ENCODE measurements at places on chromosomes 4 and X.

GRCh38 chrX:31606771-31607170, 534.9 kb upstream of the FTHL17 start:
- no peak for DNase-seq

- no peak for DNase-seq
Measured at GRCh38 chrX:915427-916229, 285.0 kb downstream of the SHOX start.

- no peak for DNase-seq
Measured at GRCh38 chrX:152450076-152450475, 1.0 kb downstream of the GABRA3 start.

GRCh38 chrX:40084471-40085101, 13.2 kb downstream of the BCOR start:
- DNase-seq: no peak

- DNase-seq: no peak
Measured at GRCh38 chr4:147096667-147097604, 151.3 kb upstream of the TTC29 start.

DNA sequence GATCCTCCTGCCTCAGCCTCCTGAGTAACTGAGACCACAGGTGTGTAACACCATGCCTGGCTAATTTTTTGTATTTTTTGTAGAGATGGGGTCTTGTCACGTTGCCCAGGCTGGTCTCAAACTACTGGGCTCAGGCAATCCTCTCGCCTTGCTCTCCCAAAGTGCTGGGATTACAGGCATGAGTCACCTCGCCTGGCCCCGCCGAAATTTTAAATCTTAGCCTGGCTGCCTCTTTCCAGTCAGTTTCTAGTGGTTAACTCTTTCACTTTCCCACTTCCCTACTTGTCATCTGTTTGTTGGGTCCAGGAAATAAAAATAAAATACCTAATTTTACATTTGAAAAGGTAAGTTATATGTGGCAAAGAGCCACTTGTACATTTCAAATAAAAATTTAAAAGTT, 62.4 kb downstream of the TMEM165 start:
- no peak for DNase-seq

DNA sequence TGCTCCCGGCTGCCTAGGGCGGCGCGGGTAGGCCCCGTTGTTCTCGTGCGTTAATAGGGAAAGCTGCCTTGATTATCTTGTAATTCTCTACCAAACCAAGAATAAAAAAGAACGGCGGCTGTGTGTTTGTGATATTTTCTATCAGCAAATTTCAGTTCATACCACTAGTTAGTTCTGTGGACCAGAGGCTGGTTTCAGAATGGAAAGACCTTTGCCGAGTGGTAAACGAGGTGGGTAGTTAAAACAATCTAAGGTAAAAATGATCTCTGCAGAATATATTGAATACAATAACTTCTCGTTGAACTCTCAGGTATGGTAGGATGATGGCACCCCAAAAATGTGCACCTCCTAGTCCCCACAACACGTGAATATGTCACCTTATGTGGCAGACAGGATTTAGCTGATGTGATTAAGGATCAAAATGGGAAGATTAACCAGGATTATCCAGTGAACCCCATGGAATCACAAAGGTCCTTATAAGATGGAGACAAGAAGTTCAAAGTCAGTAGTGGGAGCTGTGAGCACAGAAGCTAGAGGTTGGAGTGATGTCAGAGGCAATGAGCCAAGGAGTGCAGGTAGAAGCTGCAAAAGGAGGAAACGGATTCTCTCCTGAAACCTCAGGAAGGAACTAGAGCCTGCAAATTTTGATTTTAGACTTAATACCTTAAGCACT, 574 bp upstream of the CFAP97 start:
- DNase-seq: no peak

GRCh38 chrX:1400049-1400448, 8.1 kb upstream of the SLC25A6 start:
- DNase-seq: no peak

DNA sequence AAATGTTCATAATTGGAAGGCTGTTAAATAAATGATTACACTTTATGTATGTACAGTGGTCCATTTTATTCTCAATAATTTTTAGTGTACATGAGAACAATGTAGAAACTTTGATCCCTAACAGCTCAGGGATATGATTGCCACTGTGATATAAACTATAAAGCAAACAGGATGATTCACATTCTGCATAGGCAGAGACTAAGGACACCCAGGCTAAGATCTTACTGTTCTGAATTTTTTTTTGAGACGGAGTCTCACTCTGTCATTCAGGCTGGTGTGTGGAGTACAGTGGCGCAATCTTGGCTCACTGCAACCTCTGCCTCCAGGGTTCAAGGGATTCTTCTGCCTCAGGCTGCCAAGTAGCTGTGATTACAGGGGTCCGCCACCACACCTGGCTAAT, 186.6 kb downstream of the PDGFC start:
- DNase-seq: no peak

DNA sequence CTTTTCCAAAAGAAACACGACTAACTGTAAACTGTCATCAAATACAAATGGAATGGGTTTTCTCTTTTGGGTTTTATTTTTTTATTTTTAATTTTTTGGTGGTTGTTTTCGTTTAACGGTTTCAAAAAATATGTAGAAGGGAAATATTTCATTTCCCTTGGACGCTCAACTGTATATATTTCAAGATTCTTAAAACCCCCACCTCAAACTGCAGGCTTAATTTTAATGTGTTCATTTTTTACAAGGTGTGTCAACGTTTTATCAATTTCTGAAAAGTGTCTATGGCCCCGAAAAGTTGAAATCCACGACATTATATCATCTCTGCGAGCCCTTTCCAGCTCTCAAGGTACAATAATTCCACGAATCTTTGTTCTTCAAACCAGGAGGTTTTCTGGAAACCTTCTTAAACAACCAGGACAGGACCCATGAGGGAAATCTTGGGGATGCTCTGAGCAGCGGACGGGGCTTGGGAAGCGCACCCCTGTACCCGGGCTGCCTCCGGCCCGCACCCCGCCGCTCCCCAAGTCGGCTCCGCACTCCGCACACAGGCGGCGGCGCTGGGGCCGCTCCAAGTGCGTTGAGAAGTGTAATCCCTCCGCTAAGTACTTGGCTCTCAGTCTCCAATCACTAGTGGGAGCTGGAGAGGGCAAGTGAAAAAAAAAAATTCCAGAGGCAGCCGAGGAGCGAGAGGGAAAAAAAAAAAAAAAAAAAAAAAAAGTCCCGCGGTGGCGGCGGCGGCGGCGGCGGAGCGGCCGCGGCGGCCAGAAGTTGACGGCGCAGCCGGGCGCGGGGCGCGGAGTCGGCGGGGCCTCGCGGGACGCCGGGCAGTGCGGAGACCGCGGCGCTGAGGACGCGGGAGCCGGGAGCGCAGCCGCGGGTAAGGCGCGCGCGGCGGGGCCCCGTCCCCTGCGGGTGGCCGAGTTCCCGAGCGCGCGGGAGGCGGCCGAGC, at the start of gene BMPR1B:
Gene BMPR1B, plus strand, starts transcription at position 764 of the 949 bp plus-strand sequence. CDS start 346,470 bp downstream, outside the sequence.
- DNase-seq: no peak

GRCh38 chr4:89482251-89482650, 174.7 kb upstream of the GPRIN3 start:
- no peak for DNase-seq

DNA sequence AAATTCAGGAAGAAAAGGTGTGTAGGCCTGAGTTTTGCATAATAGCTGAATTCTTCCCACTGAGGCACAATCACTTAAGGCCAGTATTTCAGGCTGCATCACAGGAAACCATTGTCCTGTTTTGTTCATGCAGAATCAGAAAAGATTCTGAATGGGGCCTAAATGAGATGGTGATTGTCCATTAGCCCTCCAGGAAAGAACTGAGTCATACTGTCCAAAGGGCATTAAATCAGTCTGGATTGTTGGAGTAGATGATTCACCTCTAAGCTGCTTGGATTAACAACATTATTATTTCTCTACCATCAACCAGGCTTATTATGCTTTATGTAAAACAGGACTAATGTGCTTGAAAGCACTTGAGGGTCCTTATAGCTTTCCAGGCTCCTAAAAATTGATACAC, 36.2 kb downstream of the CT47B1 start:
- DNase-seq: no peak

GRCh38 chrX:24333371-24333770, 19.5 kb upstream of the SUPT20HL2 start:
- no peak for DNase-seq

- no peak for DNase-seq
Measured at GRCh38 chr4:123937581-123937980, 541.0 kb downstream of the SPRY1 start.

DNA sequence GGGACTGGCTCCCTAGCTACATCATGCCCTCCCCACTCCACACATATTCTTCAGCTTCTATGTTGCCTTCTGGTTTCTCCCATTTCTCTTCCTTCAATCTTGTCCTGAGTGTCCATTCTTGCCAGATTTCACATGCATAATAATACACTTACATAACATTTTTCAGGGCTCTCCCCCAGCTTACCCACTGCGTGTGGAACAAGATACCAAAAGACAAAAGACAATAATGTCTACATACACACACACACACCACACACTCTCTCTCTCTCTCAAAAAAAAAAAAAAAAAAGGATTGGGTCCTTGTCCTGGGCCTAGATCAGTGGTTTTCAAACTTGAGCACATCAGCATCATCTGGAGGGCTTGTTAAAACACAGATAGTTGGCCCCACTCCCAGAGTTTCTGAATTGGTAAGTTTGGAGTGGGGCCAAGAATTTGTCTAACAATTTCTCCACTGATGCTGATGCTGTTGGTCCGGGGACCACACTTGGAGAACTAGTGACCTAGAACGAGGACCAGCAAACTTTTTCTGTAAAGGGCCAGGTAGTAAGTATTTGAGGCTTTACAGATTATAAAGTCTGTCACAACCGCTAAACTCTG, 6.5 kb upstream of the SMARCA1 start:
- DNase-seq: no peak

DNA sequence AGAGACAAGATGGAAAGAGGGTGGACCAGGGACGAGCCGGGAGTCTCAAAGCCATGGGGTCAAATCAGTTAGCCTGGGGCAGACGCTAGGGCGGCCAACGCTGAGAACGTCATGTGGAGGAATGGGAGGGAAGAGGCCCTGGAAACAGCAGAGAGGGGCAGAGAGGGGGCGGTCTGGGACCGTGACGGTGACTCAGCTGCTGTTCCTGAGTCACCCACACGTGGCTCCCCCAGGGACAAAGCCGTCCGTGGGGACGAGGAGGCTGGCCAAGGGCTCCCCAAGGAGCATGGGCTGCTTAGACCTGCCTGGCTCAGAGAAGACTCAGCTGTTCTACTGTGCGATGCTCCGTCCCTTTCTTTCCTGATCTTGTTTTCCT, 108.4 kb upstream of the LRPAP1 start:
- no peak for DNase-seq

DNA sequence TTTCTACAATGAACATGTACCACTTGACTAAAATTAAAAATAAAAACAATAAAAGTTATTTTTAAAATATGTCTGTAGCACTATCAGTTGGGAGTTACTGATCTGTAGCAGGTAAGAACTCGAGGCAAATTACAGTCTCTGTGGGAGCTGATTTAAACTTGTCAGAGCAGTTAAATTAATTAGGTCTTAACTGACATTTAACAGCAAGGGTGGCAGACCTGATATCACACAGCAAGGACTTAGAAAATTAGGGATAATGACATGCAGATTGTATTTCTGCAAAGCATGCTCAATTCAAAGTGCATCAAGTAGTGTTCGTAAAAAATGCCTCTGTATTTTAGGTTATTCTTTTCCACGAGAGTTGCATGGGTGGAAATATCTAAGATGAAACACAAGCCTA, 208.9 kb downstream of the SPATA18 start:
- DNase-seq: no peak

DNA sequence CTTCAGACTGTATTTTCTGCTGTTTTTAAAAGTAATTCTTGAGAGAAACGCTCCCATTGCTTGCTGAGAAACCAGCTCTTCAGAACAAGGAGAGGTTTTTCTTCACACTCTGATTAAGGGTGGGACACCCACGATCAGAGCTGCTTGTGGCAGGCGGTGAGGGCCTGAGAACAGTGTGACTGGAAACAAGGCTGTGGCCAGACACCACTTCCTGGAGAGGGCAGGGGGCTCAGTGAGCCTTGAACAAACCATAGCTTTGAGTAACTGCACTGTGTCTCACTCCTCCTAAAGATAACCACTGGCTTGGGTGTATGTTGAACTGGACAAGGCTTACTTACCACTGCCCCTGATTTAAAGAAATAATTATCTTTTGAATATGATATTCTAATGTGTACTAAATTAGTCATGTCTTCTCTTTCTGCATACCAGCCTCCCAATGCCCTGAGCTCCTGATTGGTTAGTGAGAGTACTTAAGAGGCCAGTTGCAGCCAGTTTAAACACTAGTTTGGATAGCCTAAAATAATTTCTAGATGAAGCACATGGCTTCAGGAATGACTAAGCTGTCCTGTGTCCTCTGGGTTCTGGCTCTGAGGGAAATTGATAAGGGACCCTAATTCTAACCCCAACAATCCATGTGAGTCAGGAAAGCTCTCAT, 3.7 kb upstream of the GPR82 start:
- DNase-seq: peak; percentile 51

- no peak for DNase-seq
Measured at GRCh38 chr4:794900-795725, 30.8 kb downstream of the CPLX1 start.

DNA sequence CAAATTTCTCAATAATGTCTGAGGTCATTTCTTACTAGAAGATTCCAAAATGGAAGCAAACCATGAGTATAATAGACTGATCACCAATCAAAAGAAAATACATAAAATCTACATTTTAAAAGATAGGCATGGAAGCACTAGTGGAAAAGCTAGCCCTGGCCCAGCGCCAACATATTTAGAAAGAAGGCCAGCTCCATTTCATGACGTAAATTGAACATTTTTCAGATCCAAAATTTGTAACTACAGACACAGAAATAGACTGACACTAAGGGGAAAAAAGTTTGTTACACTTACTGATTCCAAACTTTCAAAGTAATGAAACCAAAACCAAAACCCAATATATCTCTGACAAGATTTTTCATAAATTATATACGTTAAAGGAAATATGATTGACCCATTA, 117.7 kb downstream of the ADAMTS3 start:
- DNase-seq: no peak

DNA sequence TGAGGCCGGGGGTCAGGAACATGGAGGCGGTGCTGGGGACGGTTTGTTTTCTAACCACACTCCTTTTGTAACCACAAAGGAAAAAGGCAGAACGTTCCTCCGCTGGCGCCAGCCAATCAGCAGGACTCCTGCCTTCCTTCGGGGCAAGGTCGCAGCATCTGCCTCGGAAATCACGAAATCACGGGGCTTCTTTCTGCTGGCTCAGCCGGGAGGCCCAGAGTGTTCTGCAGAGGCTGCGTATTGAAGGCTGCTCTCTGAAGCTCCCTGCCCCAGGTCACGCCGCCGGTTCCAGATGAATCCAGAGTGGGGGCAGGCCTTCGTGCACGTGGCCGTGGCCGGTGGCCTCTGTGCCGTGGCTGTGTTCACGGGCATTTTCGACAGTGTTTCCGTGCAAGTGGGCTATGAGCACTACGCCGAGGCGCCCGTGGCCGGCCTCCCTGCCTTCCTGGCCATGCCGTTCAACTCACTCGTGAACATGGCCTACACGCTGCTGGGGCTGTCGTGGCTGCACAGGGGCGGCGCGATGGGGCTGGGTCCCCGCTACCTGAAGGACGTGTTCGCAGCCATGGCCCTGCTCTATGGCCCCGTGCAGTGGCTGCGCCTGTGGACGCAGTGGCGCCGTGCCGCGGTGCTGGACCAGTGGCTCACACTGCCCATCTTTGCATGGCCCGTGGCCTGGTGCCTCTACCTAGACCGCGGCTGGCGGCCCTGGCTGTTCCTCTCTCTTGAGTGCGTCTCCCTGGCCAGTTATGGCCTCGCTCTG, 9.4 kb downstream of the TMEM187 start:
- peak; percentile 59 for DNase-seq

All from stimulated activated CD8-positive, alpha-beta memory T cell treated with anti-CD3 and anti-CD28 coated beads, Interleukin-15, amount 100 ng/mL, for 48 hours (primary cell).